ENCODE measurements at places on chromosomes 4 and X.

DNA sequence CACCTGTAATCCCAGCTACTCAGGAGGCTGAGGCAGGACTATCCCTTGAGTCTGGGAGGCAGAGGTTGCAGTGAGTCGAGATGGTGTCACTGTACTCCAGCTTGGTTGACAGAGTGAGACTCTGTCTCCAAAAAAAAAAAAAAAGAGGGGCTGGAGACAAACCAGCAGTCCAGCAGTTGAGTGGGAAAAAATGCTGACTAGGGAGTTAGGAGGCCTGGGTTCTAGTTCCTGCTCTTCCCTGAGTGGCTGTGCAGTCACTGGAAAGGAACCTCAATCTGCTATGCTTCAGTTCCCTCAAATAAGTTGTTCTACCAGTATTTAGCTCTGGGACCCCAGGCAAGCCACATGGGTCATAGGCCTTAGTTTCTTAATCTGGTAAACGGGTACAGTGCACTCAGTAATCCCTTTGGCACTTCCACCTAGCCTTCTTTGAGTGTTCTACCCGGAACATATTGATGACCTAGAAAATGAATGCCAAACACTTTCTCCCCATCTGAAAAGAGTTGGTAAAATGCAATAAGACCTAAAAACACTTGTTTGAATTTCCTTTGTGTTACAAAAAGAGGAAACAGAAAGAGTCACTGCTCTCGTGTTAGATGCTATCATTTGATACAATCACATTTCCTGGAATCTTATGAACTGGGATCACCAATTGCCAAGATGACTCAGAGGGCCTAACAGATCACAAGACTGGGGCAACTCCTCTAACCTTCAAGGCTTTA is 99.3 kb upstream of the EGFL6 start:
- DNase-seq = no peak

GRCh38 chr4:74410272-74410671 is 34.7 kb upstream of the AREG start:
- DNase-seq = no peak

DNA sequence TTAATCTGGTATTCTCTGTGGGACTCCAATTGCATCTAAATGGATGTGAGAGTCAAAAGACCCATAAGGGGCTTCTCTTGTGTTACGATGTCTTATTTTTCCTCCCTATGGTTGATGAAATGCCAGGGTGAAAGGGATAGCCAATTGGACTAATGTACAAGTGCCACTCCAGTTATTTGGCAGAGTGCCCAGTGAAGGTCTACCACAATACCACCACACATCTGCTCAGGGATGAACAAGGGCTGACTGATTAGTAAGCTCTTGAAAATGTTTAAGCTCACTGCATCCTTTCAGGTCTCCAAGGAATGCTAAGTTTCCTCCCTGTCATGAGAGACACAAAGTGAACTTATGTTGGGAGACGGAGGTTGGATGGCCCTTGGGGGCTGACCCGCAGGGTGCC is 57.8 kb downstream of the HEPH start:
- no peak for DNase-seq

GRCh38 chr4:94575652-94576051 is 123.9 kb downstream of the PDLIM5 start:
- no peak for DNase-seq

DNA sequence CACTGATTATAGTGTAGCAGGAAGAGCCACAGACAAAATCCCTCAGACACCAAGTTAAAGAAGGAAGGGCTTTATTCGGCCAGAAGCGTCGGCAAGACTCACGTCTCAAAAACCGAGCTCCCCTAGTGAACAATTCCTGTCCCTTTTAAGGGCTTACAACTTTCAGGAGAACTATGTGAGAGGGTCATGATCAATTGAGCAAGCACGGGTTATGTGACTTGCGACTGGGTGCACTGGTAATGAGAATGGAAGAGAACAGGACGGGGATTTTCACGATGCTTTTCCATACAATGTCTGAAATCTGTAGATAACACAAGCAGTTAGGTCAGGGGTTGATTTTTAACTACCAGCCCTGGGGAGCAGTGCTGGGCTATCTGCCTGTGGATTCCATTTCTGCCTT is 116.7 kb downstream of the MFAP3L start:
- DNase-seq = no peak

GRCh38 chrX:27336466-27337091 is 126.6 kb downstream of the PPP4R3C start:
- no peak for DNase-seq

- no peak for DNase-seq
Measured at GRCh38 chrX:118455013-118455412, 40.6 kb upstream of the DOCK11 start.

GRCh38 chr4:70838204-70838603 is 1.5 kb downstream of the GRSF1 start:
- DNase-seq = no peak

- no peak for DNase-seq
Measured at GRCh38 chr4:108450236-108450898, 170.0 kb upstream of the RPL34 start.

DNA sequence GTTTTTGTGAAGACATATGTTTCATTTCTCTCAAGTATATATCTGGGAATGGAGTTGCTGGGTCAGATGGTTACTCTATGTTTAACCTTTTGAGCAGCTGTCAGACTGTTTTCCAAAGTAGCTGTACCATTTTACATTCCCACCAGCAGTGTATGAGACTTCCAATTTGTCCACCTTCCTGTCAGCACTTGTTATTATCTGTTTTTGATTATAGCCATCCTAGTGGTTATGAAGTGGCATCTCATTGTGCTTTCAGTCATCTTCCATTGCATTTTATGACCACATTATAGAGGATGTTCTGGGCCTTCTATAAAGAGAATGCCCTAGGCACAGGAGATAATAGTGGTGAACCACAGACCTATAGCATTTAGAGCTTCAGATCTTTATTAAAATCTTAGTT is 39.2 kb downstream of the CLCN4 start:
- no peak for DNase-seq

GRCh38 chr4:115674485-115674884 is 561.1 kb upstream of the NDST4 start:
- no peak for DNase-seq

DNA sequence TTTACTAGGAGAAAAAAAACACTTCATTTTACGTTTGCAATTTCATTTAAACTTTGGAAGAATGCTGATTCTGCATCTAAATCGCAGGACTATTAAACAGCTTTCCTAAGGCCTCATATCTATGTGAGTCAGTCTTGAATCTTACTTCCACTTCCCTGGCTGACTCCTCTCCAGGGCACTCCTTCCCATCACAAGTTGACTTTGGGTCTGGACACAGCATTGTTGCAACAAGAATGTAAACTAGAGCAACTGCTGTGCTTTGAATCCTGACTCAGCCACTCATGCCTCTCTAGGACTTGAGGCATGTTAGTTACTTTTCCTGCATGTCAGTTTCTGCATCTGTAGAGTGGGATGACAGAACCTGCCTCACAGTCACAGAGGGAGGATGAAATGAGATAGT is 413.8 kb downstream of the FAT4 start:
- no peak for DNase-seq
